ENCODE measurements at places on chromosomes 3 and 15.

GRCh38 chr3:155202626-155203025 lies 90.9 kb downstream of the STRIT1 start:
- no peak for DNase-seq

DNA sequence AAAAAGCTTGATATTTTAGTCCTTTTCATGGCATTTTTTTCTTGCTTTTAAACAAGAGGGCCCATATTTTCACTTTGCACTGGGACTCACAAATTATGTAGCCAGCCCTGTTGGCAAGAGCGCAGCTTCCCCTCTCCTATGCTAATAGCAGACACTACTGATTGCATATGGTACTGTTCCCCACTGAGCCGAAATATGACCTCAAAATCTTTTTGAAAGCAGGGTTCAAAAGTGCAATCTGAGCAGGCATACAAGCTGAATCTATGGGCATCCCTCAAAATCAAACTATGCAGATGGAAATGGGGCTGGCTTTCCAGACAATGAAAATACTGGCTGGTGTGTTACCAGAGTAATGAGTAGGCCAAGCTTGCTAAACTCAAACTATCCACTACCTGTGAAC lies 225.2 kb upstream of the SETMAR start:
- DNase-seq = no peak

- no peak for DNase-seq
Observed at GRCh38 chr3:49244581-49245205, 32.3 kb downstream of the C3orf62 start.

GRCh38 chr3:35624698-35625097 lies 14.6 kb upstream of the ARPP21 start:
- no peak for DNase-seq

GRCh38 chr3:136950623-136951022 lies 7.2 kb upstream of the IL20RB start:
- DNase-seq = no peak

DNA sequence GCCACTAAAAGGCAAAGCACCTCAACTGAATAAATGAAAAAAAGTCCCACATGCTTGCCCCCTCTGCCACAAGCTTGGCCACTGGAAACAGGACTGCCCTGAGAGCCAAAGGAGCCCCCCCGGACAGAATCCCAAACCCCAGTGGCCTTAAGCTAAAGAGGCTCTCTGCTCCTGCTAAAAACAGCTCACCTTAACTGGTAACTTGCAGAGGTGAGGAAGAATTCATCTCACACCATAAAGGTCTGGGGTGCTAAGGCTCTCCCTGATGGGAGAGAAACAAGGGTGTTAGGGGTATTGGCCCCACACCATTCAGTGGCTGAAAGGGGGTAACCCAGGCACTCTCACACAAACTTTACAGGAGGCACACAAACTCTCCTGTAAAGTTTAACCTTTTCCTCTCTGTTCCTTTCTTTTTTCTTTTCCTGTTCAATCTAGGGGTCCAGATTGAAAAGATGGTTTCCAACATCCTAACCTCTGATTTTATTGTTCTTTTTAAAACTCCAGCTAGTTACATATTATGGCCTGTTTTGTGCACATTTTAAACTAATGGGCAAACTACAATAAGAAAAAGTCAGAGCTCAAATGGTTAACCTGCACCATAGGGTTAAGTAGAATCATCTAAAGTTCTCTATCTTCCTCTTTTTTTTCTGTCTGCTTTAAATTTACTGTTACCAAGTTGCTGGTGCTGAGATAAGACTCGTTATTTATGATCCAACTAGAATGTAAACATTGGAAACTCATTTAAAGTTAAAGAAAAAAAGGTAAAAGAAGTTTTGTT lies 19.9 kb downstream of the TRANK1 start:
- no peak for DNase-seq
